ENCODE measurements at places on chromosomes 7 and 10.
A peak's percentile ranks its signal among the peaks of the same experiment; 100 is the strongest.

GRCh38 chr10:11004144-11005077 lies 13.3 kb upstream of the CELF2 start:
- no peak for DNase-seq

DNA sequence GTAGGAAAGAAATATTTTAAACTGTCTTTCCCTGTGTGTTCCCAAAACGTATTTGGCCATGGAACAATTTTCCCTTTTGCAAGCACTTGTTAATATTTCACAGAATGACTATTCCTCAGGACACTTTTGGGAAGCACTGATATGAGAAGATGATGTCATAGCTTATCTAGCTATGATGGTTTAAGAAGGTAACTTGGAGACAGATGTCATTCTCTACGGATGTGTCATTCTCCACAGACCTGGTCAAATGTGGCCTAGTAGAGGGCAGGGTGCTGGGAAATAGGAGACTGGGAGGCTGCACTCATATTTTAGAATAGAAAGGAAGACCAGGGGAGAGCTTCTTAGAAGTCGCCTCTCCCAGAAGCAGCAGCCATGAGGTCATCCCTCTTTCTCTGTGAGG lies 220.7 kb upstream of the GLI3 start:
- DNase-seq = no peak

- peak; percentile 29 for DNase-seq
Measured at GRCh38 chr10:75043256-75044131, 68.0 kb upstream of the SAMD8 start.

GRCh38 chr7:64045301-64046040 lies at the start of gene ZNF727:
Gene ZNF727, plus strand, starts transcription at chr7:64045434. Its CDS starts 188 bp downstream, at chr7:64045622.
- DNase-seq = no peak

DNA sequence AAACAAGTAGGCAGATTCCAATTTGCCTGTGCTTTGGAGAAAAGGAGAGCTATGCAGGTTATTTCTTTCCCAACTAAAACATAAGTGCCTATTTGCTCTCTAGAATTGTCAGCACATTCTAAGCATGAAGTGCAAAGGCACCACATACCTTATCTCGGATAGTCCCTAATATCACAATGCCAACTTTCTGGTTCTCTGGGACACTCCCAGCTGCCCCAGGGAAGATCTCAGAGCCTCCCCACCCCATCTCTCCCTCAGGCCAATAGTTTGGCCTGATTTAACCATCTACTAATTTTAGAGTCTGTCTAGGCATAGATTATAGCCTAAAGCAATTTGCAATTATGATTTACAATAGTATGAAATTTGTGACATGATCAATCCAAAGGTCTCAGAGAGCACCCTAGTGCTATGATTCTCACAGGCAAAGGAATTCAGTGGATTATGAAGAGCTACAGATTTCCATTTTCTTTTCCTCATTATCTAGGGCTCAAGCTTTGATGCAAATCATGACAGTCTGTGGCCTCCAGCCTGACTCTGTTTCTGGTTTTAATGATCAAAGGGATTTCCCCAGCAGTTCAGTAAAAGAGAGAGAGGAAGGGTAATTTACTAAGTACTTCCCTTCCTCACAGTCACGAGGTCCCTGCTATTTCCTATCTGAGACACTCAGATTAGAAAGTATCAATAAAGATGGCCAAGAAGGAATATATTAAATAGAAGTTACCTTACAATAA lies 29.0 kb upstream of the IL6 start:
- DNase-seq = no peak

DNA sequence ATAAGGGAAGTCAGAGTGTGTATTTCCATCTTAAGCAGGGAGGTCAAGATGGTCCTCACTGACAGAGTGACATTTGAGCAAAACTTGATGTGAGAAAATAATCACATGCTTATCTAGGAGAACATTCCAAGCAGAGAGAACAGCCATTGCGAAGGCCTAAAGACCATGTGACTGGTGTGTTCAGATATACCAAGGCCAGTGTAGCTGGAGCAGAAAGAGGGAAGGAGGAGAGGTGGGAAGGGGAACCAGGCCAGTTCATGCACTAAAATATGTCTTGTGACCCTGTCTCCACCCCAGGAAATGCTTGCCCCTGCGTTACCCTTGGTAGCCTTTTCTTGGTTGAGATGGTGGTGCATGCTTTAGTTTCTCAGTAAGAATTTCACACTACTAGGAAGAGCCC lies 77.4 kb downstream of the CACNB2 start:
- DNase-seq = no peak

DNA sequence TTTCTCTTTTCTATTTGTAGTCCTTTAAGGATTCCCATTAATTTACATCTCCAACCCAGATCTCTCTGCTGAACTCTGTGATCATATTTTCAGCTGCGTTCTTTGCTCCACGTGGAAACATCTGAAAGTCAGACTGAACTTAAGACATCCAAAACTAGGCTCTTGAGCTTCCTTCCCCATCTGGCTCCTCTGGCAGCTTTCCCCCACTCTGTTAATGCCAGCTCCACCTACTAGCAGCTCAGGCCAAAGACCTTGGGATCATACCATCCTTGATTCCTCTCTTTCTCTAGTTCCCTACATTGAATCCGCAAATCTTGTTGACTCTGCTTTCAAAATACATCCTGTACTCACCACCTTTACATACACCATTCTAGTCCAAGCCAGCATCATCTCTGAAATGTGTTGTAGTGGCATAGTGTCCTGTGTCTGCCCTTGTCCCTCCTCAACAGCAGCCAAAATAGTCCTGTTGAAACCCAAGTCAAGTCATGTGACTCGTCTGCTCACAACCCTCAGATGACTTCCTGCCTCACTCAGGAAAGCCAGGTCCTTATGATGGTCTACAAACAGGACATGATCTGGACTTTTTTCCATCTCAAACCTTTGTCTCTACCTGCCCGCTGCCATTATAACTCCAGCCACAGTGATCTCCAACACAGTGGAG lies 7.0 kb downstream of the REEP3 start:
- DNase-seq = no peak

DNA sequence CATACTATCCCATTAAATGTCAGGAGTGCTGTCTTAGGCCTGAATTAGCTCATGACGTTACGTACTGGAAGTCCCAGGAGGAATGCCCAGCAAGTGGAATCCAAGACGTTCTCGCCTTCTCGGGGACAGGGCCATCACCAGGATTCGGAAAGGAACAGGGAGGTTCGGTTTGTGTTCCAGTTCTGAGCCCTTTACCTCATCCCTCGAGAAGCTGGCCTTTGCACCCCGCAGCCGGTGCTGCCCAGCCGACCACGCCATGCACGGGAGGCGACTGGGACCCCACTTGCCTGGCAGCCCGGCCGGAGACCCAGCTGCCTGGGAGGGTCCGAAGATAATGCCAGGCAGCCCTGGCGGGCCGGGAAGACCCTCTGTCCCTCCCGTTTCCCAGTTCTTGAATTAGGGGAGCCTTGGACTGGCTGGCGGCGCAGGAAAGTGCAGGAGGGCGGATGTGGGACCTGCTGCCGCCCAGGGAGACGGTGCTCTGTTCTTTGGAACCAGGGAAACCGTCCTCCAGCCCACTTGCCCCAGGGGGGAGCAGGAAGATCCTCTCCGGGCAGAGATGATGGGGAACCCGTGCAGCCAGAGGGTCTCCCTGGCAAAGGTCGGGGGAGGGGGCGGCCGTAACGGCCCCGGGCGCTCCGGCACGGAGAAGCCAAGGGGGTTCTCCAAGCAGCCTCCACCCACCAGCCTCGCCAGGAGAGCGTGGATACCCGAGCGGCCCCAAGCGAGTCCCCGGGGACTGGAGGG lies 671 bp upstream of the CHST3 start:
- DNase-seq = no peak

DNA sequence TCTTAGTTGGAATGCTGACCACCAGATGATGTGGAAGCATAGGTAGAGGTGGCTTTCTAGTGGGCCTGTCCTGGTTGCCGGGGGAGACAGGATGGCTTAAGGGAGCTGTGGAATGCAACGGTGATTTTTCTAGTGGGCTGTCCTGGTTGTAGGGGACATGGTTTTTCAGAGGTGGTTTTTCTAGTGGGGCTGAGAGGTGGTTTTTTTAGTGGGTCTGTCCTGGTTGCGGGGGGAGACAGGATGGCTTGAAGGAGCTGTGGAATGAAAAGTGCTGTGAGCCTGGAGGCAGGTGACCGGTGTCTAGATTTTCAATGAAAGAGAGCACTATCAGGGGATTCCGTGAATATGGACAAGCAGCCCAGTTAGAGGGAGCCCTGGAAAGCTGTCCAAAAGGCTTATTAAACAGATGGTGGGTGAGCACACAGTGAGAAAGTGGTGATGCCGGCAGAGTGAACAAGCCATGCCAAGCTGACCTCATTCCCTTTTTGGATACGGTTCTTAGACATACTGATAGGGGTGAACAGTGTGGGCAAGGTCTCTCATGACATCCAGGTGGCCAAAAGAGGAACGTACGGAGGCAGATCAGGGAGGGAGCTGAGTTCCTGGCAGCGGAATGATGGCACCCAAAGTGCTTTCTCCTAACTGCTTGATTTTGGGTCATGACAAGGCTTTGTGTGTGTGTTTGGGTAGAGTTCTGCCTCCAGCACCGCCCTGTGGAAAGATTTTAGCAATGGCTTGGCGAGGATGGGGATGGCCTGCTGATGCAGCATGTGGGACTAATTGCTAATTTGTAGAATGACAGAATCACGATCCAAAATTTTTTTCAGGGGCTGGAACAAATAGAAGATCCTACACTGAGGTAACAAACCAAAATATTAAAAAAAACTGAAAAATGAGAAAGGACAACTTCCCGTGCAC lies 126.6 kb downstream of the TMEM178B start:
- DNase-seq = no peak

DNA sequence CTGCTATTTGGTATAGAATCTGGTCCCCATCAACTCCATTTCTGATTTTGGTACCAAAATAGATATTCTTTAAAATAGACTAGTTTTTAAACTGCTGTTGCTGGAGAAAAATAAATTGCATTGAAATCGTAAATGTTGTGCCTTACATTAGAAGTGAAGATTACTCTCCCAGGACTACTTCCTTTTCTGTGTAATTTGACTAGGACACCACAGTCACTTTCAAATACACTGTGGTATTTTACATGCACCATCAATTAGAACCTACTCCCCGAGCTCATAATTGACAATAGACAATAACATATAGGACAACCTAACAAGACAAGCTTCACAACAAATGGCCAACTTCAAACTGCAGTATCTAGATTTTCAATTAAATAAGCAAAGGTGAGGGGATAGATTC lies 211.5 kb downstream of the DGKB start:
- no peak for DNase-seq

Data from activated B cell treated with CpG ODN at 0.5 μM for 24 hours (primary cell).